Activated naive CD8-positive, alpha-beta T cell treated with anti-CD3 and anti-CD28 coated beads, Interleukin-2, amount 50 U/mL, for 16 hours (primary cell): ENCODE measurements at places on chromosomes 5 and 9.
A peak's percentile ranks its signal among the peaks of the same experiment; 100 is the strongest.

DNA sequence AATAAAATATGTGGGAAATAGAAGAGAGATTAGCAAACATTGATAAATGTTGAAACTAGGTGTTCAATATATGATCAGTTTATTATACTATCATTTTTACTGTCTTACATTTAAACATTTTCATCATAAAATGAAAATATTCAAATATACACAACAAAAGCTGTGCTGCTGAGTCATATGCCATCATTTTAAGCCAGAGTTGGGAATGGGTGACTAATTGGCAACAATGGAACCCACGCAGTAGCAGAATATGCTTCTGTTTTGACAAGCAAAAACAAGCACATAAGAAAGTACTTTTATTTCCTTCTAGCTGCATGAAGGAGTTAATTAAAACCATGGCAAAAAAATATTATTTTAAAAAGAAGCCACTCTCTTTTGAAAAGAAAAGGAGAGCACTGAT, 340.0 kb upstream of the EDIL3 start:
- no peak for DNase-seq

- DNase-seq: no peak
These were observed 330.1 kb downstream of the EFNA5 start for GRCh38 chr5:107340631-107341030.

- DNase-seq: no peak
These were observed 480.9 kb upstream of the SEMA6A start for GRCh38 chr5:117055517-117055916.

DNA sequence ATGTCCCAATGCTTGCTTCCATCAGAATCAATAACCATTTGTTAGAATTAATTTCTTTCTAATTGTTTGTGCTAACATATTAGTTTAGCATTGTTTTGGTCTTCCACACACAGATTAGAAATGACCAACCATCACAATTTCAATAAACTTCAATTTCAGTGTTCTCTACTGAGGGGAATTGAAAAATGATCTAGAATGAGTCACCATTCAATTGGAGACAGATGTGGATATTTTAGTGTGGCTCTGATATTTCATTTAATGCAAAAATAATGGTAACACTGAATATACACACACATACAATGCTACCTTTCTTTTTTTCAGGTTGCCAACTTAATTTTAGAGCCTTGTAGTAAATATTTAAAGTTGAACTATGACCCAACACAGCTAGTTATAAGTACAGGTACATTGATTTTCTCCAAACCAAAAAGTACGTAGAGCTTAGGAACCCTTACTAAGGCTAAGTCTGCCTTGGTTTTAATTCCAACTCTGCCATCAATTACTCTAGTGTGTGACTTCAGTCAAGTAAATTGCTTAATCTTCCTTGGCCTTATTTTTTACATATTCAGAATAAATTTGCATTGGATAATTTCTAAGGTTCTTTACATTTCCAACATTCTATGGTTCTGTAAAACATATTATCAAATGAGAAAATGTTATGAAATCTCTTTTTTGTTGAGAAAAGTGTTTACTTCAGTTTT, 143.9 kb downstream of the DMRTA1 start:
- DNase-seq: no peak

- no peak for DNase-seq
These were observed 88.8 kb downstream of the SPRY4 start for GRCh38 chr5:142235870-142236672.

GRCh38 chr9:503881-504852, 289.5 kb downstream of the DOCK8 start:
- peak; percentile 43 for DNase-seq

GRCh38 chr9:14432666-14433350, 118.9 kb upstream of the NFIB start:
- DNase-seq: no peak

- no peak for DNase-seq
These were observed 135.5 kb upstream of the PRLR start for GRCh38 chr5:35365758-35366157.

DNA sequence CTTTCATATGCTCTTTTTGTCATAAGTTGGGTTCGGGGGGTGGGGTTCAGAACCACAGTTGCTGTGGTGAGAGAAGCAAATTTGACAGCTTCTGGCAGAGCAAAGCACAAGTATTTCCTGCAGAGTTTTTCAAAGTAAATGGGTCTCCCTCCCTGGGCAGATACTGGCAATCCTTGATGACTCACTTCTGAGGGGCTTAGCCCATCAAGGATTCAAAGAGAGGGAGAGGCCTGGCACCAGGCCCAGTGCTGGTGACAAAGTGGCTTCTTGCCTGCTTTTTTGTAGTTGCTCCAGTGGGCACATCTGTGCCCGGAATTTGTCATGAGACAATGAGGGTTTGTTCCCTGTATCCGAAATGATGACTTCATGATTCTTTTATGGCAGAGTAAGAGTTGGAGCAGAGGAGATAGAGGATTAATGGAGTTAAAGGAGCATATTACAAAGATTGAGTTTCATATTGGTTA, 46.6 kb upstream of the TNC start:
- no peak for DNase-seq

DNA sequence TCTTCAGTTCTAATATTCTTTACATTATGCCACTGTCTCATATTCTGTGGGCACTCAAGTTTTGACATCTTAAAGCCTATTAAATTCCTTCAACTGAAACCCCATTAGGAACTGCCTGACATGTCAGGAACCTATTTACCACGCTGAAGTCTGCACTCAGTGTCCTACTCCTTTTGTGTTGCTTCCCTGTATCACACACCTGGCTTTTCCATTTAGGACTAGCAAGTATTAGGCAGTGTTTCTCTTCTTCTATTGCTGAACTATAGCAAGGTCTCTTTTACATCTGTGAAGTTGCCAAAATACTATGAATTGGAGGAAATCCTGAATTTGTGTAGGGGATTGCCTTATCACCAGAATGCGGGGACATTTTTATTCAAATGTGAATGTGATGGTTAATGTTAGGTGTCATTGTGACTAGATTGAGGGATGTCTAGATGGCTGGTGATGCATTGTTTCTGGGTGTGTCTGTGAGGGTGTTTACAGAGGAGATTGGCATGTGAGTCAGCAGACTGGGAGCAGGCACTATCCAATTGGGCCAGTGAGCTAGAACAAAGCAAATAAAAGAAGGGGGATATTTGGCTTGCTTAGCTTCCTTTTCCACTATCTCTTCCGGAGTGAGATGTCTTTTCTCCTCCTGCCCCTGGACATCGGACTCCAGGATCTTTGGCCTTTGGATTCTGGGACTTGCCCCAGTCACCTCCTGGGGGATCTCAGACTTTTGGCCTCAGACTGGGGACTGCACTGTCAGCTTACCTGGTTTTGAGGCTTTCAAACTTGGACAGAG, 21.2 kb upstream of the VCAN start:
- no peak for DNase-seq

DNA sequence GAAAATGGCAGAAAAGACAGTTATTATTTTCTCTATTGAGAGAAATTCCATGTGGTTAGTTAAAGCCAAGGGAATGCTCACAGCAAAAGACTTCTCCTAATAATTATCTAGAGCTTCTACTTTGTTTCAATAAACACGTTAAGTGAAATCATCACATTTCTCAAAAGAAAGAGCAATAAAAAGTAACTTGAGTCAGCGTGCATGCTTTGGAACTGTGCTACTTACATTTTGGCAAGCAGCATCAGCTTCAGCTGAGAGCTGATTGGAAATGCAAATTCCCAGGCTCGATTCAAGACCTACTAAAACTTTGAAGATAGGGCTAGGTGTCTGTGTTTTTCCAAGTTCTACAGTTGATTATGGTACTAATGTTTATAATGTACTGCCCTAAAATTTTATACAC, 132.1 kb downstream of the CDH18 start:
- no peak for DNase-seq

GRCh38 chr5:35282810-35283209, 52.5 kb upstream of the PRLR start:
- no peak for DNase-seq

DNA sequence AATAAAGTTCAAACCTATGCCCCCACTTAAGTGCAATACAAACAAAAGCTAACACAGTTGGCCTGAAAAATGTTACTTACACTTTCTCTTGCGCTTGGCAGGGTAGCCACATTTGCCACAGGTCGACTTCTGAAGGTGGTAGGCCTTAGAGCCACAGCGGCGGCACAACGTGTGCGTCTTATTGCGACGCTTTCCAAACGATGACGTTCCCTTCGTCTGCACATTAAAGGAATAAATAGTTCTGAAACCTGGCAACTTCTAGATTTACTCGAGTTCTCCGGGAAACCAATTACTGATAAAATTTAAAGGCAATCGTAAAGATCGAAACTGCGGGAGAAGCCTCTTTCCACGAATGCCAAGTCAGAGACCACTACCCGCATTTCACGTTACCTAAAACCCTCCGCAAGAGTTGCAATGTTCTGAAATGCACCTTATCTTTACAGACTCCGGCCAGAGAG, 602 bp downstream of the RPL37 start:
- DNase-seq: no peak

GRCh38 chr5:141732417-141732816, 50.4 kb upstream of the ARAP3 start:
- DNase-seq: no peak

GRCh38 chr5:171850324-171850947, 64.8 kb downstream of the SMIM23 start:
- DNase-seq: no peak

DNA sequence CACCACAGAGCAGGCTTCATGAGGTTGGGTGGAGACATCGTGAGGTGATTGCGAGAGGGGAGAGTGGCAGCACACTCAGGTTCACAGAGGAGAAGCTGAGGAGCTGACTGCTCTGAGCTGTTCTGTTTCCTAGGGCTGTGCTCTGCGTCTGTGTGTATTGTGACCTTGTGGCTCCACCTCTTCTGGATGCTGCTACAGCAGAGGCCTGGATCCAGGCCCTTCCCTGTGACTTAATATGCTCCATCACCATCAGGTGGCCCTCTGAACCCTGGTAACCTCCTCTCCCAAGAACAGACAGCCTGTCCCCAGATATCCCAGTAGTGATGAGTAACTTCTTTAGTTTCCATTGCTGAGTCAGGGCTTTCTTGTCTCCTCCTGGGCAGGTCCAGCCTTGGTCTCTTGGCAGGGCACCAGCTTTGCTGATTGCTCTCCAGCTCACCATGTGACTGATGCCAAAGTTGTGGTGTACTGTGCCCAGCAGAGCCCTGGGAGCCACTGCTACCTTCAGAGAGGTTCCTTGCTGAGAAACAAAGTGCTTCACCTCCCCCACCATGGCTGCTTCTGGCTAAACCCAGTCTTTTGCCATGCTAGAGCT, 212.8 kb upstream of the CHD1 start:
- DNase-seq: no peak

GRCh38 chr5:107817951-107818350, 147.2 kb upstream of the EFNA5 start:
- no peak for DNase-seq

DNA sequence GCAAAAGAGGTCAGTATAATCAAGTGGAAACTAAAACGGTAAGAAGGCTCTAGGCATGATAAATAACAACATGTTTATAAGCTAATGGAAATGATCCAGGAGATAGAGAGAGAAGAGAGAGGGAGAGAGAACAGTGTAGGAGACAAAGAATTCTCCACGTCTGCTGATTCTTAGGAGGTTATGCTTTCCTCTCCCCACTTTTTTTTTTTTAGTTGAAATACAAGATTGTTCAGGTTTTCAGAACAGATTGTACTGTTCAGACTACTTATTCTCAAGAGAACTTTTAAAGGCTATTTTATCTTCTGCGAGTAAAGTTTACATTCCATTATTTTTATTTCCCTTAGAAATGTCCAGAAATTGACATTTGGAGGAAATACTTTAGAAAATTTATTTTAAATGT, 4.0 kb downstream of the CCDC192 start:
- DNase-seq: no peak

- no peak for DNase-seq
These were observed 13.3 kb downstream of the MYOZ3 start for GRCh38 chr5:150674341-150674821.

DNA sequence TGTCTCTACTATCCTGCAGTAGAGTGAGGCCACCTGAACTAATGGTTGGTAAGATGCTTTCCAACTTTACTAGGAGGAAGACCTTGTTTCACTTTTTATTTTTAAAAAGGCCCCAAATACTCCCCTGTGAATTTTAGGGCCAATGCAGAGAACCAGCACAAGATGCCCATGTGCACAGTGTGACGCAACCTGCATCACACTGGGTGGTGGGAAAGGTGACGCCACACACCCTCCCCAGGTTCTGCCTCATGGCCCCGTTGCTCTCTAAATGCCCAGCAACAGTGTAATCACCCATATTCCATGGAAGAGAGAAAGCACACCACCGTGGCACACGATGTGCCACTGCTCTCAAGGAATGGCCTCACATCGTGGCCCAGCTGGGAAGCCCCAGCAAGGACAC, 6.4 kb downstream of the SURF4 start:
- no peak for DNase-seq

GRCh38 chr5:52837068-52837467, 49.4 kb downstream of the ITGA1 start:
- DNase-seq: no peak

GRCh38 chr9:116152390-116152789, 1.2 kb upstream of the PAPPA start:
- DNase-seq: no peak

DNA sequence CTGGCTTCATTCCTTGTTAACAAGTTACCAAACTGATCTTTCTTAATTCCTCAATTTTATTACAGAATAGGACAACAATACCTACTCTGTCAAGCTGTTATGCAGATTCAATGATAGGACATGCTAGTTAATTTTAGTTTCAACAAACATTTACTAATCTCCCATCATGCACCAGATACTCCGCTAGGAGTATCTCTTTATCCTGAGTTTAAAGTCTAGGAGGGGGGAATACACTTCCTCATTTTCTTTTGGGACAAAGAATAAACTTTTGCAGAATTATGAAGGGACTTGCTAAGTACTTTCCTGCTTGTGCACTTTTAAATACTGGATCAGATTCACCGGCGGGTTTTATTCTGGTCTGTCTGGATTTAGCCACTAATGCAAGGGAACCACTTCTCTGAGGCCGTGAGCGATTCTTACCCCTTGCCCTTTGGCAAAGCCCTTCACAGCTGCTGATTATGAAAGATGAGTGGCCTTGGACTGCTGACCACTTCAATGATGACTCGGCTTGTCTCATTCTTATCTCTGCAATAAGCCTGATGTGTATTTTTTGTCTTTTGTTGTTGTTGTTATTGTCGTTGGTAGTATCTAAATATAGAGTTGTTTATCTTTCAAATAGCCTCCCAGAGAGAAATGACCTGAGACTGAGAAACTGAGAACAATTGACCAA, 73.9 kb downstream of the RMI1 start:
- no peak for DNase-seq

- no peak for DNase-seq
These were observed 10.5 kb upstream of the MRNIP start for GRCh38 chr5:179869101-179869500.

- no peak for DNase-seq
These were observed 98.2 kb downstream of the TAF11L14 start for GRCh38 chr5:17732351-17732923.
